ENCODE measurements at places on chromosomes 6 and 20.

DNA sequence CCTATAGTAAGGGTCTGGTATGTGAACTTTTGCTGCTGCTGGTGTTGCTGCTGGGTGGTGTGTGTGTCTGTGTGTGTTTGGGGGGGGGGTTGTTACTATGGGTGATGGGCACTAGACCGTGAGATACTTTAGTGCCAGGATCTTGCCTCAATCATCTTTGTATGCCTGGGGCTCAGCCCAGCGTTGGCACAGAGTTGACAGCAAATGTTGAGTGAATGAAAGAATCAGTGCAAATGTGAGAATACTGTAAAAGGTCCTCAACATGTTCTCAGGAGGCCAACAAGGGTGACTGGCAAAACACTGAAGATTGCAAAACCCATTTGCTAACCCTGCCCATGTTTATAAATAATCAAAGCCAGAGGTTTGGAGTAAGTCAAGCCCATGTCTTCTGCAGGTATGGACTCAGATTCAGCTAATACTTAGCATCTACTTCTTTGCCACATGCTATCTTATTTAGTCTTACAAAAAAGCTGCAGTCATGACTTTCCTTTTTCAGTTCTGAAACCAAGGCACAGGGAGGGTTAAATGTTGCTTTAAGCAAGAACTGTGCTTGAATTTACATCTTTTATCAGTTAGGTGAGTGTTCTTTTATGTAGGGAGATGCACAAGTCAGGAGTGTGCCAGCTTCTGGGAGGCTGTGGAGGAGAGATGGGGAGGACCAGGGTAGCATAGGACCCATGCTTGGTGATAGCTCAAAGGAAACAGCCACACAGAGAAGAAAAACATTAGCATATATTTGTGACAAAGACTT, 125.3 kb upstream of the SPACA1 start:
- no peak for DNase-seq

- no peak for DNase-seq
Measured at GRCh38 chr6:170087941-170088581, 202.8 kb downstream of the DLL1 start.

DNA sequence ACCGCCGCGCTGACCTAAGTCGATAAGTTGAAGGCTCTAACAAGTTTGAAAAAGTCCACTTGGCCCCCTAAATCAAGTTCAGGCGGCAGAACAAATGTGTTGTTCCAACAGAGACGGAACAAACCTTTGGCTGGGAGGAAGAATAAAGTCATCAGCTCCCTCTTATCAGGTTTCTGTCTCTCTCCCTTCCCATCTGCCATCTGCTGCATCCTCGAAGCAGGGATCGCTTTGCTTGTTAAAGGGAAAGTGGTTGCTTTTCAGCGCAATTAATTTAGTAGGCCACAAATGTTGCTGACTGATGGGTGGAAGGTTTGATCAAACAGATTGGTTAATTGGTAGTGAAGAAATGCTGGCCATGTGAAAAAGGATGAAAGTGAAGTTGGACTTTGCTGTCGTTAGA, 64.3 kb downstream of the CDH4 start:
- no peak for DNase-seq

DNA sequence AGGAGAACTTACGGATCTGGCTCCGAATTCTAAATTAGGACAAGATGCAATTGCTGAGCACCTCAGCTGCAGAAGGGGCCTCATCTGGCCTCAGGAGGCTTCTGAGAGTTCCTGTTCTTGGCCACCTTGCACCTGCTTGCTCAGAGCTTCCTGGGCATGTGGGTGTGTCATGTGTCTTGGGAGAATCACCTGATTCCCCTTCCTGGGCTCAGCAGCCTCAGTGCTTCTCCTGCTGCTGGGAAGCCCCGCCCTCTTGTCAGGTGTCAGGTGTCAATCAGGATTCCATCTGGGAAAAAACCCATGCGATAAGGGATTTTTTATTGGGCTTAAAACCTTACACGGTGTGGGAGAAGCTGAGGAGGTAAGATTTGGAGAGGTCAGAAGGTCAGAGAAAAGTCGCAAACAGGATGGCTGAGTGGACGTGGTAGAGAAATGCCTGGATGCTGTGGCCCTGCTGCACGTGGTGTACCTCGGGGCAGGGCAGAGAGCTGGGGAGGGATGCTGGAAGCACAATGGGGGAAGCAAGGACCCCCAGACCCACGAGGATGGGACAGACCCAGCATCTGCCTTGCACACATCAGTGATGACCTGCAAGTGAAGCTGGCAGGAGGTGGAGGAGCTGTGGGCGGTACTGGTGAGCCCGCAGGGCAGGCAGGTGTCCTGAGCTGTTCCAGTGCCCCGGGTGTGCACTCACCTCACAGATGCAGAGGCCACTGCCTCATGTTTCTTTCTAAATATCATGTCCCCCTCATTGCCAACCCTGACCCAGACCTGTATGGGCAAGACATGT, 170.8 kb downstream of the CDH4 start:
- no peak for DNase-seq

DNA sequence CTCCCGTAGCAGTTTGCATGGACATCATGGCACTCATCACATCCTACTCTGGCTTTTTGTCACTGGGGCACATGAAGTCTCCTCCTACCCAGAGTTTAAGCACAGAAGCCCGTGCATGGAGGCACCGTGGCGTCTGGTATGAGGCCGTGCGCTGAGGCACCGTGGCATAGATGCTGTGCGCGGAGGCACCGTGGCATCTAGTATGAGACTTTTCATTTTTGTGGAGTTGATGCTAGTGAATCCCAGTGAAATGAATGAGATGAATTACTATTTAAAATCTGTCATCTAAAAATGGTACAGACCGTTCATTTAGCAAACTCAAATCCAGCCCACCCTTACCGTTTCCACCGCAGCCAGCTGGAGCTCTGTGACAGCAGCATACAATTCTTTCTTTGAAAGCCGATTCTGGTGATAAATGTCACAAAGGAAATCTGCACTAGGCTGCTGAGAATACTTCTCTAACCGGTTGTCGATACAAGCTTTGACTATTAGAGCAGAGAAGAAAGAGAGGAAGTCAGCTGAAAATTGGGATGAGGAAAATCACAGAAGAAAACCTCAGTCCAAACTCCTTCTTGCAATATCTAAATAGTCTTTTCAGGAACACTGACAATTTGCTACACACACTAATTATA, 11.3 kb downstream of the CYP24A1 start:
- DNase-seq, result no peak

DNA sequence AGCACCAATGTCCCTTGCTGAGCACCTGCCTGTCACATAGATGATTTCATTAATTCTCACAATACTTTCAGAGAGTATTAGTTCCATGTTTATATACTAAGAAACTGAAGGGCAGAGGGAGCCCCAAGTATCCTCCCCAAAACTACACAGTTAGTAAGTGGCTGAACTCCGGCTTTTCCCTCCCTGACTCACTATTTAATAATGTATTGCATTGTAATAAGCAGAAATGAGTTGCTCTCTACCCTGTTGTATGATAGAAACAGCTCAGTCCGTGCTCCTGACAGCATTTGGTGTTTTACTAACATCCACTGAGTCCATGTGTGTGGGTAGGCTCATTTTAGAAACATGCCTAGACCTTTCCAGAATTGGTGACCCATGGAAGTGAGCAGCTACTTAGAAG, 76.8 kb downstream of the OLIG3 start:
- no peak for DNase-seq

DNA sequence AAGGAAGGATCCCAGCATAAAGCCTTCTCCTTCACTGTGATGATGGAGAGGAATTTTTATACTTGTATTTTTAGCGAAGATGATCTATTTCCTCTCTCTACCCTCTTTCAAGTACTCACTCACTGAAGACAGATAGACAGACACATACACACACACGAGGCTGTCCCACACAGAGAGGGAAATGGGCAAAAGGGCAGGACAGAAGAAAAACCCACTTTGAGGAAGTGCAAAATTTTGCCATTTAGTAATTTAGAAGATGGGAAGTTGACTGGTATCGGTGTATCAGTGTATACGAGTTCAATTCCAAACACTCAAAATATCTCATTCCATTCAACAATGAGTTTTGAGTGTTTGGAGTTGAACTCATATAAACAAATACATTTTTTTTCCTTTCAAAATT, 30.9 kb downstream of the HEBP2 start:
- no peak for DNase-seq

GRCh38 chr6:52876056-52876787, 33.3 kb downstream of the GSTA3 start:
- DNase-seq, result peak; percentile 32

- no peak for DNase-seq
Measured at GRCh38 chr20:37362231-37362792, 16.4 kb downstream of the SRC start.

DNA sequence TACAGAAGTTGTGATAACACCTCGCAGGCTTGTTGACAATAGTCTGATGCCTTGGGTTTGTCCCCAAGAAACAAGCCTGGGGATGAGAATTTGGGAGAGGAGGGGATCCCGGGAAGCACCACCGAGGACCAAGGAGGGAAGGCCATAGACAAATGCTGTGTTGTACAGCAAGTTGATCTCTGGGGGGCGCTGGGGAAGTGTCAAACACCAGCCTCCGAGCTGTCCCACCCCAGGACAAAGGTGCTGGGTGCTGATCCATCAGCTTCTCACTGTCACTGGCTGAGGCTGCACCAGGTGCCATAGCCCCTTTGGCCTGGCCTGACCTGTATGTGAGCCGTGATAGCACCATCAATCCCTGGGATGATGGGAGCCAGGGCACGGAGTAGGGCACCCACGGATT, 64.0 kb downstream of the SYNDIG1 start:
- DNase-seq, result no peak

GRCh38 chr6:58419321-58419720, 1101.9 kb downstream of the PRIM2 start:
- no peak for DNase-seq

- DNase-seq, result no peak
Measured at GRCh38 chr6:40112350-40112749, 178.1 kb upstream of the MOCS1 start.

DNA sequence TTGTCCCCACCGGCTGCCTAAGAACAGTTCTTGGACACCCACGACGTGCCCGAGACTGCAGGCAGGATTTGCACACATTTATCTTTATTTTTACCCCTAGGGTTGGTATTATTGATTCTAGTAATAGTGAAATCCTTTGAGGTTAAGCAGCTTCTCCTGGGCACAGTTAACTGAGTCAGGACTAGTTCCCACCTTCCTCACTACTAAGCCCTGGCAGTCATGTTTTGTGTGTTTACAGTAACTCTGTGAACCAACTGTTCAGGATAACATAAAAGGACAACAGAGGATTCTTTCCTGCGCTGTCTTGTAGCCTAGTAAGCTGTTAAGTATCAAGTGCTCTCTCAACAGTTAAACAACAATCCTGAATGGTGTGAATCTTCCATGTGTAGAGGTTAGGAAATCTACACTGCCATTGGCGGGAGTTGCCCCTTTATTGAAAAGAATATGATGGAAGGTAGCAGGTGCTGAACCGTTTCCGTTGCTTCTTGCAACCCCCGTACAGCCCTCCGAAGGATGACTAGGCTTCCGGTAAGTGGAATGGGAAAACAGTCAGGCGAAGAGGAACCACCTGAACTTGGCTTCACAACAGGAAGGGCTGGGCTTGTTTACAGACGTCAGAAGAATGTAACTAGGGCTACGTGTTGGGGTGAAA, 979 bp upstream of the SOD2 start:
- DNase-seq, result no peak
